Kidney capillary endothelial cell (primary cell): ENCODE measurements at places on chromosomes 4 and X.

DNA sequence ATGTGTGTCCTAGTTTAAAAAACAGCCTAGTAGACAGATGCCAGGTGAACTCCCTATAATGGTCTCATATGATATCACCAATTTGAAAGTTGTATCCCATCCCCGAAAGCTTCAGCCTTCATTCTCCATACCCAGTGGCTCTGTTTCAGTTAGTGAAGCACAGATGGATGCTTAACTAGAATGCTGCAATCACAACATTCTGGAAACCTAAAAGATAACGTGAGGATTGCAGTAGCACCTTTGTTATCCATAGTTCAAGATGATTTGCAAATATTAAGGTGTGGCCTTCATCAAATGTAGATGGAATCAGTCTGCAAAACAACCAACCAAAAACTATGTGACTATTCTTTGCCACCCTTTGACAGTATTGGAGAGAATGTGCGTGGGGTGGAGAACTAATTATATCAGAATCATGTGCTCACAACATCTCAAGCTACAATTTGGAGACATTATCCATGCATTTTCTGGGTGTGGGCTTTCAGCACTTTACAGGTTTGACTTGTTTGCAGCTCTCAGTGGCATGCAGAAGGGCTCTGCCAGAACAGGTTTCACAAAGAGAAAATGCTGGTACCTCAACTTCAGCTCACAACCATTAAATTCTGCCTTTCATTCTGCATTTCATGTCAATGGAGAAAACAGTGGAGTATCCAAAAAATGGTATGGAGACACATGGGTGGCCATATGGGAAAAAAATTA lies 18.3 kb upstream of the PPID start:
- DNase-seq: no peak

GRCh38 chr4:153533387-153533786 lies 67.2 kb downstream of the TMEM131L start:
- no peak for DNase-seq

GRCh38 chr4:1234811-1235292 lies 14.1 kb downstream of the CTBP1 start:
- no peak for DNase-seq

DNA sequence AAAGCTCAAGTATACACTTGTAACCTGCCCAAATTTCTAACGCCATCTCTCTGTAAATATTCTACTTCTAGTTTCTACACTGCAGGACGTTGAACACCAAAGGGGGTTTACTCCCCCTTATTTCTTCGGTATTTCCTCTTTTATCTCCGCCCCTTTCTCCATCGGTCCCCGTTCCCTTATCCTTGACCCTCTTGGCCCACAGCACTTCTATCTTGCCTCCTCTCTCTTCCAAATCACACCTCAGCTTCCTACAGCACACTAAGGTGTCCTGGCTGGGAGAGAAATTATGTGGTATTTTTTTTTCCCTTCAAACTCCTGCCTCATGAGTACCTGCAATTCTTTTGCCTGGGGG lies 715 bp downstream of the ZMAT1 start:
- no peak for DNase-seq
